Stimulated activated CD4-positive, alpha-beta T cell treated with anti-CD3 and anti-CD28 coated beads, TNF-alpha, amount 100 ng/mL, for 1 hour (primary cell): ENCODE measurements at places on chromosomes 7 and 10.

- DNase-seq = no peak
These were observed 151.4 kb downstream of the CDK14 start for GRCh38 chr7:90747516-90747915.

DNA sequence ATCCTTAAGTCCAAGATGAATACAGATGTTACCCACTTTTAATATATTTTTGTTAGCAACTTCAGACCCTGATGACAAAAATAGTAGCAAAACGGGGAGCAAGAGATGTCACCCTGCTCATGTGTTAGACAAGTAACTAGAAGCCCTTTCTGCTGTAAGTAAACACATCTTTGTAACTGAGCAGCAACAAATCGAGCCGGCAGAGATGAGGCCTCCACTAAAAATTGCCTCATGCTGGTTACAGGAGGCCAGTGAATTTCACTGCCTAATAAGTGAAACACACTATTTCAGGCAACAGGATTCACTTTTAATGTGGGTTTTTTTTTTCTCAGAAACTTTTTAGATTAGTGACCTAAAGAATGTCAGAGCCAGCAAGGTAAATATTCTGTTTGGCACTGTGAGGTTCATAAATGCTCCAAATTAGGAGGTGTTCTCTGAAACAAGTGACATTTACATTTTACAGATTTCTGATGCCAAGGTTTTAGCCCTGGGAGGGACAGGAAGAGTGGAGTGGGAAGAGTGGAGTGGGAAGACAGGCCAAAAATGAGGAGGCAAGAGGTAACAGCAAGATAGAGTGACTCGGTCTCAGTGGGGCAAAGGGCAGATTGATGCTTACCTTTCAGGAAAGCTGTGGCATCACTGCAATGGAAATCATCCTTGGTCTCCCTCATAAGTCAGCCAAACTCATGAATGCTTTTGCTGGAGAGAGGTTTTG, 53.6 kb upstream of the LRRC17 start:
- no peak for DNase-seq

DNA sequence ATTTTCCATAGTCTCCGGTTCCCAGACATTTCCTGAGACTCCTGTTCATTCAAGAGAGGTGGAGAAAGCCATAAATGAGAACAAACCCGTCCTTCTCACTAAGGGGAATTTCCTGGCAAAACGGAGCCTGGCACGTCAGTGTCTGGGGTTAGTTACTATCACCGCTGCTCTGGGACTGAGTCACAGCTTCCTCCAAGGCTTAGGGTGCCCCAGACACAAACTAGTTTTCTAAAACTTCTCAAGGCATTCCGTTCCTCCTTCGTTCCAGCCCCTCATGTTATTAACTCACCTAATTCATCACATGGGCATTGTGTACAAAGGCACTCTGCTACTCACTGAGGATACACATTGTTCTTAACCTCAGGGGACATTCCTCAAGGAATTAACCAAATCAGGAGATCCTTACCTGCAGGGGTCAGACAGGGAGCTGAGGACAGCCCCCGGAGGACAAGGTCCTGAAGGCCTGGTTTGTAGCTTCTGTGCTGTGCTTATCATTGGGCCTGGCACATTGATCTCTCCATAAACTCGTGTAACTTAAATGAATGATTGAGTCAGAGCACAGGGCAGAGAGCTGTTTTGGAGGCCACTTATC, 103.0 kb upstream of the KLF6 start:
- peak; percentile 59 for DNase-seq

- DNase-seq = no peak
These were observed 171.9 kb downstream of the OTUD1 start for GRCh38 chr10:23610626-23611307.

DNA sequence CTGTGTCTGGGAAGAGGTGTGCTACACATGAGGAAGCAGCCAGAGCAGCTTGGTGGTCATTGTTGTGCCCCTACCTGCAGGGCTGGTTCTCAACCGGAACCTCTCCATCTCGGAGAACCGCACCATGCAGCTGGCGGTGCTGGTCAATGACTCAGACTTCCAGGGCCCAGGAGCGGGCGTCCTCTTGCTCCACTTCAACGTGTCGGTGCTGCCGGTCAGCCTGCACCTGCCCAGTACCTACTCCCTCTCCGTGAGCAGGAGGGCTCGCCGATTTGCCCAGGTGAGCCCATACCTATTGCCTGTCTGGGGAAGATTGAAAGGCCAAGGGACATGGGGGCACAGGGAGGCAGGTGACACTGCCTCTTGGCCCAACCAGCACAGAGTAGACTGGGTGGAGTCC, 29.3 kb upstream of the CSGALNACT2 start:
- no peak for DNase-seq

DNA sequence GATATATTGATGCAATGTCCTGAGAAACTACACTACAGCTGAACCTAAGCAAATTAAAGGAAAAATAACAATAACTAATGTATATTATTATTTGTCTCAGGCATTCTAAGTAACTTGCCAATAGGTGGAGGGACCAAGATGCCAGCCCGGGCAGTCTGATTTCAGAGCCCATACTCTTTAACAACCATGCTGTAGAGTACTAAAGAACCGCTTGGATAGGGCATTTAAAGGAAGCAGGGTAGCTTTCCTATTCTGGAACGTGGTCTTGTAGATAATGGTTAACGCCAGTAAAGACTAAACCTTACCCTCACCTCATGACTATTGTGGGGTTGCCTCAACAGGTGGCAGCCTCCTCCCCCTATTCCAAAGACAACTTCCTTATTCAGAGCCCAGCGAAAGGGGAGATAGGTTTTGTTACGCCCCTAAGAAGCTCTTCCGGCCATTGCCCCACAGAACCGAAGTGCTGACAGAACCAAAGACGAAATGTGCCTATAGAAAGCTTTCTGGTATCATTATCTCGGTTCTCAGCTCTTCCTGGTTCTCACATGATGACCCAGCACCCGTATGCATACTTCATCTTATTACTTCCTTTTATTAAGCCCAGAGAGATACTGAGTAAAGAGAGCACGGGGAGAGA, 707 bp upstream of the C1GALT1 start:
- no peak for DNase-seq
